Mesenteric fat pad (tissue), 1 donor: ENCODE measurements at places on chromosomes 11 and 22. TPM values are rescaled to one million over a fixed set of nuclear protein-coding genes. Genes with fewer than 3 reads are reported as not detected.

DNA sequence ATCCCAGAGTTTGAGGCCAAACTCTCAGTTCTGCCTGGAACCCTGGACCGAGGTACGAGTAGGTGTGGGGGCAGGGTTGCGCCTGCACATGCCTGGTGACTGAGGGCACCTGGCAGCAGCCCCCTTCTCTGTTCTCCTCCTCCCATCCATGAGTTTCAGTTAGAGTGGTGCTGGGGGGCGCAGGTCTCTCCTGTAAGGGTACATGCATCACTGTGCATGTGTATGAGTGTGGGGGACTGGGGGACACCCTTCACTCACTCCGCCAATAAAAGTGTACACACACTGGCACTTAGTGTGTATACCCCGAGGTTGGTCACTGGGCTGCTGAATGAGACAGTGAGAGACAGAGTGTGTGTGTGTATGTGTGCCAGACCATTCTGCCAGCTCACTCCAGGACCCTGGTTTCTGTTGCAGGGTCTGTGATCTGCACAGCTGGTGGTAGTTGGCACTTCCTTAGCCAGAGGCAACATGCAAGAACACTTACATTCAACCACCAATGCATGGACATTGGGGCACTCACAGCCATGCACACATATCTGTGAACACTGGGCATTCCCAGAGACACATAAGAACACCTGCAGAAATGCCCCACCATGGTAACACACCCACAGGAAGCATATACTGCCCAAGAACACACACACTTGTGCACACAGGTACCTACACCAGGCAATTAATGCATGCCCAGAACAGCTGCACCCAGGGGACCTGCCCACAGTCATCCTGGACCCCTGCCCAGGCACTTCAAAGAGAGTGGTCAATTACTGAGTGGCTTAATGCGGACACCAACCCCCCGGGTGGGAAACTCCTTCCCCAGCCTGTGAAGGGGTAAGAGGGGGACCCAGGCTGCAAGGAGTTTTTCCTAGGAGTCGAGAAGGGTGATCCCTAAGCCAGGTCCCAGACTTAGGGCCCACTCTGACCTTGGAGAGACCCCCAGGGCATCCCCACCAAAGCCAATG lies 1.2 kb upstream of the NRXN2 start:
- DNase-seq: no peak

DNA sequence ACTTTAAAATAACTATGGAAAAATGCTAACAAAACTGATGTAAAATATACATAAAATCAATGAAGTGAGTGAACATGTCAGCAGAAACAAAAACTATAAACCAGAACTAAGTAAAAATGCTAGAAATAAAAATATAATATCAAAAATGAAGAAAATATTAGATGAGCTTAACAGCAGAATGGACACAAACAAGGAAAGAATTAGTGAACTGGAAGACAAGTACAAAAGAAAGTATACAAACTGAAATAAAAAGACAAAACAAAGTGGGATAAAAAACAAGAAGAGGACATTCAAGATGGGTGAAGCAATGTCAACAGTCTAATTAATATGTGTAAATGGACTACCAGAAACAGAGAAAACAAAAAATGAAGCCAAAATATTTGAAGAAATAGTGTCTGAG lies 339.2 kb downstream of the NXPE2 start:
- DNase-seq: no peak

GRCh38 chr22:39306456-39307361 lies 12.7 kb downstream of the RPL3 start:
- no peak for DNase-seq

- no peak for DNase-seq
These were observed 55.9 kb downstream of the RPUSD4 start for GRCh38 chr11:126155402-126156187.

- no peak for DNase-seq
These were observed 3.8 kb downstream of the DCPS start for GRCh38 chr11:126307706-126308105.

- no peak for DNase-seq
These were observed 884 bp downstream of the CENATAC start for GRCh38 chr11:118998822-118999221.

The HMGXB4 gene
- total RNA-seq: 14.0 TPM

The CD248 gene
- 810 TPM for total RNA-seq

The ART5 gene
- not detected for total RNA-seq

The KLHDC7B gene
- total RNA-seq: 0.10 TPM

The PHF21B gene
- not detected for total RNA-seq

The MEN1 gene
- total RNA-seq: 18.5 TPM

- DNase-seq: peak; percentile 76
These were observed 22.9 kb downstream of the ZBTB16 start for GRCh38 chr11:114082415-114082748.
